ENCODE measurements at places on chromosomes 3 and 15.

DNA sequence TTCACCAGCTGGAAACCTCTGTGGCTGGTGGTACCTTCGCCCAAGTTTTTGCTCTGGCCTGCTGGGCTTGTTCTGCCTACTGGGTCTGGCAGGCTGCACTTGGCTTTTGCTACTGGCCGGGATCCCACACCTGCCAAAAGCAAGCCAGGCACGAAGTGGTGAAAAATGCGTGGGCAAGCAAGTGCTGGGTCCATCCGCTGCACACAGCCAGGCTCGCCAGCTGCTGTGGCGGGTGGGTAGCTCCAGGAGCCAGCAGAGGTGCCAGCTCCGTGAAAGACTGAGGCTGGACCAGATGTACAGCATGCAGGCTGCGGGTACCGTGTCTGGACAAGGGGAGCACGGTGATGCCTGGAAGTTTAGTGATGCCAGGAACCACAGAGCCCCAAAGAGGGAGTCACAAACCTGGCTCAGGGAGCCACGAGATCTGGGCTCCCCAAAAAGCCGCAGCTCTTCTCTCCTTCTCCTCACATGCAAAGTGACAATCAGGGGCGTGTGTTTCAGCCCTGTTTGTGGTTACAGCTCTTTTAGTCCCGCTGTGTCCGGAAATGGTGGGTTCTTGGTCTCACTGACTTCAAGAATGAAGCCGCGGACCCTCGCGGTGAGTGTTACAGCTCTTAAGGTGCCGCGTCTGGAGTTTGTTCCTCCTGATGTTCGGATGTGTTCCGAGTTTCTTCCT is 1455.6 kb upstream of the GBE1 start:
- no peak for DNase-seq

GRCh38 chr3:8319935-8320634 is 181.5 kb upstream of the LMCD1 start:
- no peak for DNase-seq

GRCh38 chr15:38997841-38998240 is 433.2 kb upstream of the RASGRP1 start:
- no peak for DNase-seq

- DNase-seq = no peak
Measured at GRCh38 chr3:160820022-160820421, 64.0 kb downstream of the PPM1L start.

- DNase-seq = no peak
Measured at GRCh38 chr15:89551550-89551949, 23.7 kb upstream of the TICRR start.

- DNase-seq = no peak
Measured at GRCh38 chr15:45702041-45702440, 67.2 kb downstream of the SQOR start.

- DNase-seq = no peak
Measured at GRCh38 chr15:56812221-56812620, 78.9 kb upstream of the ZNF280D start.

- no peak for DNase-seq
Measured at GRCh38 chr3:143241481-143241951, 121.9 kb downstream of the CHST2 start.

DNA sequence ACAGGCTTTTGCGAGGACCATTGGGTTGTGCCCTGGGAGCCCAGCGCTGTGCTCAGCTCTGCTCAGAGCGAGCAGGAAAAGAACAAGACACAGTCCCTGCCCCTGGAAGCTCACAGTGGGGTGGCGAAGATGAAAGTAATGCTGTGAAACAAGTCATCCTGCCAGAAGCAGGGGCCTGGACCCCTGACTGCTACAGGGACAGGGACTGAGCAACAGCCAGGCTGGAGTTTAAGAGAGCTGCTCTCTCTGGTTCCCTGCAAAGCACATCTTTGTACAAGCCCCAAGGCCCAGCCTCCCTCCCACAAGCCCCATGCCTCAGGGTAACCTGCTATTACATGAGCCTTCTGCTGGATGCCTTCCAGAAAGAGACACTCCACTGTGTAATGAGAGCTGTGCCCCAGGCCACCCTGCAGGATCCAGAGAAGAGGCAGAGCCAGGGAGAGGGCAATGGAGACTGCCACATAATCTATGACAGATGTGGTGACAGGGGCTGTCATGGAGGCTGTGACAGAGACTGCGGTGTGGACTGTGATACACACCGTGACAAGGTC is 7.1 kb upstream of the HCN4 start:
- no peak for DNase-seq

- no peak for DNase-seq
Measured at GRCh38 chr15:40856746-40857145, 12.9 kb downstream of the SPINT1 start.

DNA sequence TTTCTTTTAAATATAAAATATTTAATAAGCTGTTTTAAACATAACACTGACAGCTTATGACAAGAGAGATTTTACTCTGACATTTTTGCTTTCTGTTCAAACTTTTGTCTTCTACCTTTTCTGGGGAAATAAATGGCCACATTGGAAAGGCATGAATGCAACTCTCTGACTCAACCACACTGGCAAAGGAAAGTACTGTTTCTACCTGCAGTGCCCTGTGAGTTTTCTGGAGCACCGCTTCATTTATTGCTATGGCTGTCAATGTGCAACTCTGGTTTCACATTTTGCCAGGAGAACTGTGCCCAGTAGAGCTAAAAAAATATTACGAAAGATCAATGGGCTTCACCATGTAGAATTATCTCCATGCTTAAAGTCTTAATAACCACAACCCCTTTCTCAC is 15.1 kb downstream of the PDZRN3 start:
- no peak for DNase-seq

GRCh38 chr15:70084461-70084860 is 13.3 kb downstream of the TLE3 start:
- no peak for DNase-seq

DNA sequence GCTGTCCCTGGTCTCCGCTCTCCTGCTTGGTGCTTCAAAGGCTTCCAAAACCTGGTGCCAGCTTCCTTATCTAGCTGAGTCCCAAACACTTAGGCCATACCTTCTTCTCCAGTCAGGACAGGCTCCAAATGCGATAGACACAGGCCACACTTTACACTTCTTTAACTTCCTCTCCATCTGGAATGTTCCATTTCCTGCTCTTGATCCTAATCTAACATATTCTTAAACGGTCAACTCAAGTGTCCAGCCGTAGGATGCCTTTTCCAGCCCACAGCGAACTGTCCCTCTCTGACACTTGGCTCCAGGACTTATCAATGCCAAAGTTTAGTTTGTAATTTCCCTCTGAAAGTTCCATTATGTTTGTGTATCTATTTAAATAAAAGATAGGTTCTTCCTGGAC is 19.2 kb upstream of the PLA2G4F start:
- DNase-seq = no peak

DNA sequence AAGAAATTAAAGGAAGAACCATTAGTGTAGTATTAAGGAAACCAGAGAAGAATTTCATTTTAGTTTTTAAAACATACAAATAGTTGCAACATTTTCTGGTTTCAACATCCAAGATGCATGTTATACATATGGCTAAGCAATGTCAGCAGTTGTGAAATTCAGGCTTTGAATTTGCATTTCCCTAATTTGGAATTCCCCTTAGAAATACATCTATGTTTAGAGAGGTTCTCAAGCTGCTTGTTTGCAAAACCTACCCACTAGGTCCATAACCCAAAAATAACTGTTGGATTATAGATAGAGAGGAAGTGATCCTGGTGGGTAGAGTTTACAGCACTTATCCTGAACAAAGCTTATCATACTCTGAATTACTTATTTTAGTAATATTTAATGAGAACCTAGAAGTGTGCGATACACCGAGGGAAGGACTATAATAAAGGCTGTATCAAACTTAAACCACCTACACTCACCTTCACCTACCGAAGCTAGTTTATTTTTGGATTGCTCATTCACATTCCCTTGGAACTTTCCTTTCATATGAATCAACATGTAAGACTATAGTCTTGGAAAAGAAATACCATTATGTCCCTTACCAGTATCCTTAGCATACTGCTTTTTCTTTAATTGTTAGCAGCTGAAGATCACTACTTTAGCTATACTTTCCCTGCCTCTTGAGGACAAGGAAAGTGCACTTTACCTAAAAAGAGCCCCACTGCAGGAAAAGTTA is 60.6 kb downstream of the CHAC1 start:
- no peak for DNase-seq

GRCh38 chr3:52014613-52015012 is 18.9 kb upstream of the RPL29 start:
- DNase-seq = no peak

DNA sequence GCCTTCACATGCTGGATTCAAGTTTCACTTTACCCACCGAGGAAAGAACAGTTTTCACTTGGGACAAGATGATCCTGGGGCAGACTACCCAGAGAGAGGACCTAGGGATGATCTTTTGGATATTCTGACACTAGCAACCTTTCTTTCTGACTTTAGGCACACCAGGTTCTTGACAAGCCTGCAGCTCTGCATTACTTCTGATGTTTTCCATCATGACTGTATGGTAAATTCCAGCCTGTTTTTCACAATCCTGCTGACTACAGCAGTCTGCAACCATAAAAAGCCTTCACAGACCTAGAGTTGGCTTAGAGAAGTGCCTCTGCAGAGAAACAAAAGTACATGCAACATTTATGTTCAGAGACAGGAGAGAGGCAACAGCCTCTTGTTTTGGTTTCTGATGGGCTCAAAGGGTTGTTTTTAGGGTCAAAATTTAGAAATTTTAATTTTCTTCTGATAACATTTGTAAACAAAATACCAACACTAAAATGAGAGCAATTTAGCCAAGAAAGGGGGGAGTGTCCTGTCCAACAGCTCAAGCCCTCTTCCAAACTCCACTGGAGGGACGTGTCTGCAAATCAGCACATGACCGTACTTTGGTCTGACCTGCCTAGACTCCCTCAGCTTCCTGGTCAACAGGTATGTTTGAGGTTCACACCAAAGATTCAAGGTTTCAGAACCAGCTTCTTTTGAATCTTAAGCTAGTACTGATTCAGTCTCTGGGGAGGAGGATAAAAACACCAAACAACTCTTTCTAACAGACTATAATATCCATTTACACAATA is 799 bp downstream of the ABI3BP start:
- DNase-seq = no peak

DNA sequence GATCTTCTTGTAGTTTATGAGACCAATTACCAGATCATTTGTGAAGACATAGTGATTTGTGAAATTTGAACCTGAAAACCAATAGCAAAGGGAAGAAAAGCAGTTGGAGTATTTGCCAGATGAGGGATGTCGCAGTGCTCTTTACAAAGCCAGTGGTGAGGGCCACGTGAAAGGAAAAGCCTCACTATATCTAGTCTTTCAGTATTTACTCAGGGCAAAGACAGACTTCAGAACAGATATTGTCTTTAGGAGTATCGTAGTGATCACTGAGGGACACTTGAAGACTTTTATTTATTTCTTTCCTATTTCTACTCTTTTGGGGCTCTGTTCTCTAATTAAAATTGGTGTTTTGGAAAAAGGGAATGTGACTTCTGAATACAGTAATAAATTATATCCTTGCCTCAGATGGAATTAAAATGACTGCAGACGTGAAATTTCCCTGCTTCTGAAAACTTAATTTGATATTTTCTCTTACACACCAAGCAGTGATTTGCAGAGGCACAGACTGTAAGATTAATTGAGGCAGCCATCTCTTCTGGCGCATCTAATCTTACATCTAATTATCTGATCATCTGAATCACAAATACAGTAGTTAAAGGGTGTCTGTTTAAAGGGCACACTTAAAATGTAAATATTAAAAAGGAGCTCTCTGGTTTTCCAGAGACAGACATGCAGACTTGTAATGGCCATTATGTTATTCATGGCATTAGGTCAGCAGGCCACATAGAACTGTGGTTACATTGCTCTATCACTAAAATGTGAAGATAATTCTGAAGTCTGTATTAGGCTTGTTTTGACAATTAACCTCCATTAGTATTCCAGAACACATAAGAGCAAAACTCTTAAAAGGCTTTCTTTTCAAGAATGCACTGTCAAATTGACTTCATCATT is 193.0 kb upstream of the GOLIM4 start:
- DNase-seq = no peak

DNA sequence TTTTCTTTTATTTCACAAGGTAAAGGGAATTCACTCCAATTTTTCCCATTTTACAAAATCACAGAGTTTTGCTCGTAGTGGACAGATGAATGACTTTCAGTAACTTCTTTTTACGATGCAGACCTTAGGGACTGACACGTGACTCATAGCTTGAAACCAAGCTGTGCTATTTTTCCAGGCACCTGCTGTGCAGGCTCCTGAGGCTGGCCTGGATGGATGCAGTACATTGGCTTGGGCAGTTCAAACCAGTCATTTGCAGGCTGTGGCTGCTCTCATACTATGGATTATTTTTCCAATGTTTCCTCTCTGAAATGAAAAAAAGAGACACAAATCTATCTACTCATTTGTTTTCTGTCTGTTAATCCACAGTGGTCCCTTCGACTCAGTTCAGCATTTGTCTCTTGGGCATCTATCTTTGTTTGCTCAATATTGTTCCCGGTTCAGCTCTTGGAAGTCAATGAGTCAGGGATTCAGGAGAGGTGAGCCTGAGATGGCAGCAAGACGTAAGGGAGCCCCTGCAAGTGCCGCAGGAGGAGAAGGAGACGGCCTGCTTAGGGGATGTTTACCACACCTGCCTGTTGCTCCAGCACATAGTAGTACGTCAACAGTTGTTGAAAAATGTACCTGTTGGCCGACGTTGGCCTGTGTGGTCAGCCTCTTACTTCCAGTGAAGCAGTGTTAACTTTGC is 92.8 kb downstream of the SV2B start:
- no peak for DNase-seq

- no peak for DNase-seq
Measured at GRCh38 chr15:74431645-74432044, 2.1 kb downstream of the SEMA7A start.

- DNase-seq = no peak
Measured at GRCh38 chr3:49217688-49218470, 46.5 kb downstream of the KLHDC8B start.

DNA sequence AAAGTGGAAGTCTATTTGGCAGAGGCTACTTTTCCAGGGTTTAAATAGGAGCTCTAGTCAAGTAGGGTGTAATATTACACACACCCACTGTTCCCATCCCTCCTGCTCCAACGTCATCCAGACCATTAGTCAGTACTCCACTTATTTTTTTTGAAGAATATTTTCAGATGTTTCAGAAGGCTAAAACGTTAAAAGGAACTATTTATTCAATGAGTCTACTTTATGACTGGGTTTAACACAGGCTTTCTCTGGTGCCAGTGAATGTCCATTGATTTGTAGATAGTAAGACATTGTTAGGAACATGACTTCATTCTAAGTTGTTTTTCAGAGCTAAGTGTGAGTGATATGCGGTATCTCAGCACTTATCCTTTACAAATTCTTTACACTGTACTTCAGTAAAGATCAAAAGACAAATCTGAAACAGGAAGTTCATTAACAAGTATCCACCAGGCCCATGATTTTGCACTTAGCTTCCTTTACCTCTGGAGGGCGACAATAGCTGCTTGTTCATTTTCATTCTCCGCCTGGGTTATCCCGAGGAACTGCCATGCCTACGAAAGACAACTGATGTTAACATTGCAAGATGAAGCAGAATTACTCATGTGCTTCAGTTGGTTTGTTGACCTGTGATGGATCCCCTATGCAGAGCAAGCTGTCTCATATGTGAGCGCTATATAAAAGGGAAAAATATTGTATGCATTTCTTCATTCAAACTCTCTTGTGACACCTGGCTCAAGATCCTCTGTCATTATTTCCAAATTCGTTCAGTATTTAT is 158.7 kb downstream of the USP13 start:
- DNase-seq = peak; percentile 46
